Pancreas (tissue), 10 donors: ENCODE measurements at places on chromosomes 13 and 19.

GRCh38 chr19:807627-808422, 10.6 kb downstream of the PTBP1 start:
- no peak for DNase-seq

DNA sequence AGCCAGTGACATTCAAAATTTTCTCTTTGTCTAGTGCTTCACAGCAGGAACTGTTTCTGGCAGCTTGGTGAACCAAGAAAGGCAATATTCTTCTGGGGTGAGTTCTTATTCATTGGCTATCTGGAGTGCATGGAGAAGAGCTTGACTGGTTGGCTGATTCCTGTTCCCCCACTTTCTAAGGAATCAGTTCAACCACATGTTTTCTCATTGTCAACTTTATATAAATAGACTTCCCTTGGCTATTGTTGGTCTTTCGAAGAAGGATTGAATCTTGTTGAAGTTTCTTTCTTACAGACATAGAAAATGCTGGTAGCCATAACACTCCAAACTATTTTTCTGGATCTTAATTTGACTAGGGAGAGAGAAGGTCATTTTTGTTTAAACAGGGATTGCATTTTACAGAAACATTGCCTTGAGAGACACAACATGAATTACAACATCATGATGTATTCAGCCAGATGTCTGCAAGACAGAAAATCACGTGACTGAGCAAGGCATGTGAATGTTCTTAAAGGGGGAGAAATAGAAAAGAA, 85.2 kb downstream of the EDNRB start:
- DNase-seq, result no peak

- peak; percentile 78 for DNase-seq
These were observed 31.9 kb downstream of the PTPRS start for GRCh38 chr19:5308451-5309437.

DNA sequence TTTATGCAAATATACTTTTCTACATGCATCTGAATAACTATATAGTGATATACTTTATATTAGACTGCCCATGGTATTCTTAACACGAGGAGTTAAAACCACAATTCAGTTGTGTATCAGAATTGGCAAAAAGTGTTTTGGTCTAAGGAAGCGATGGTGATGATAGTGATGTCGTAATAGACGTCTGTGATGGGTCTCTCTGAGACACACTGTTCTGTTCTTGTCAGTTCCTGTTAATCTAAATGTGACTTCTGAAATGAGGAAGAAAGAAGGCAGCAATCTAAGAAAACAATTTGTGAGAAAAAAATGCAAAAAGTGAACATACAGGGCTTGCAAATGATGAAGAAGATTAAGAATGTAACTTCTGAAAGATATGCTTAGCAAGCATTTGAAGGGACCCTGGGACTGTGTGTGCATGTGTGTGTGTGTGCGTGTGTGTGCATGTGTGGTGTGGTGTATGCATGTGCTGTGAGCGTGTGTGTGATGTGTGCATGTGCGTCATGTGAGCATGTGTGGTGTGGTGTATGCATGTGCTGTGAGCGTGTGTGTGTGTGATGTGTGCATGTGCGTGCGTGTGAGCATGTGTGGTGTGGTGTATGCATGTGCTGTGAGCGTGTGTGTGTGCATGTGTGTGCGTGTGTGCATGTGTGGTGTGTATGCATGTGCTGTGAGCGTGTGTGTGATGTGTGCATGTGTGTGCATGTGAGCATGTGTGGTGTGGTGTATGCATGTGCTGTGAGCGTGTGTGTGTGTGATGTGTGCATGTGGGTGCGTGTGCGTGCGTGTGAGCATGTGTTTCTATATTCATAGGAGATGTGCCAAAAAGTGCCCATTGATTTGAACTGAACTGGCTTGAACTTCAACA, 131.8 kb downstream of the IRS2 start:
- DNase-seq, result no peak

GRCh38 chr19:18649371-18650020, 12.7 kb downstream of the KLHL26 start:
- no peak for DNase-seq
